A375 (cell line): ENCODE measurements at places on chromosomes 11 and 22. TPM values are rescaled to one million over a fixed set of nuclear protein-coding genes. Genes with fewer than 3 reads are reported as not detected.

The FIBIN gene
- total RNA-seq = not detected in 2 replicates

The TST gene
- total RNA-seq = 26.6 and 28.0 TPM in 2 replicates

The GGTLC2 gene
- total RNA-seq = not detected in 2 replicates

The PRR33 gene
- total RNA-seq = not detected in 2 replicates

The OR52N4 gene
- not detected in 2 replicates for total RNA-seq

The GPR83 gene
- 0.08 TPM in 1 of 2 replicates, not detected in the other for total RNA-seq

The SNU13 gene
- 150 and 170 TPM in 2 replicates for total RNA-seq

The CCS gene
- total RNA-seq = 24.3 and 27.7 TPM in 2 replicates

The EPS8L2 gene
- 30.5 and 31.8 TPM in 2 replicates for total RNA-seq

The UBASH3B gene
- total RNA-seq = 51.3 and 67.7 TPM in 2 replicates

The MS4A12 gene
- total RNA-seq = not detected in 2 replicates

The FAM181B gene
- 0.04 and 0.24 TPM in 2 replicates for total RNA-seq

The TECTA gene
- total RNA-seq = 0.32 and 0.49 TPM in 2 replicates
